ENCODE measurements at places on chromosomes 3 and 15.

- no peak for DNase-seq
Measured at GRCh38 chr3:130932979-130933378, 39.1 kb downstream of the ATP2C1 start.

DNA sequence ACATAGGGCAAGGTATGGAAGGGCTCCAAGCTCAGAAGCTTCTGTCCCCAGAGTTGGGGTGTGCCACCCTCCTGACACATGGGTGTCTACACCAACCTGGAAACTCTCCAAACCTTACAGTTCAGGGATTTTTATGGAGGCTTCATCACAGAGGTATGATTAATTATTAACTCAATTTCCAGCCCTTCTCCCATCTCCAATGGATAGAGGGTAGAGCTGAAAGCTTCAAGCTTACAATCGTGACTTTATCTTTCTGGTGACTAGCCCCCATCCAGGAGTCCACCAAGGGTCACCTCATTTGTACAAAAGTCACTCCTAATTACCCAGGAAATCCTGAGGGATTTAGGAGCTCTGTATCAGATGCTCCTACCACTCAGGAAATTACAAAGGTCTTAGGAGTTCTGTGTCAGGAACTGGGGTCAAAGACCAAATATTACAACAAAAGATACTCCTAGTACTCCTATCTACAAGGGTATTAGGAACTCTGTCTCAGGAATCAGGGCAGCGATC is 62.7 kb downstream of the TFDP2 start:
- no peak for DNase-seq

DNA sequence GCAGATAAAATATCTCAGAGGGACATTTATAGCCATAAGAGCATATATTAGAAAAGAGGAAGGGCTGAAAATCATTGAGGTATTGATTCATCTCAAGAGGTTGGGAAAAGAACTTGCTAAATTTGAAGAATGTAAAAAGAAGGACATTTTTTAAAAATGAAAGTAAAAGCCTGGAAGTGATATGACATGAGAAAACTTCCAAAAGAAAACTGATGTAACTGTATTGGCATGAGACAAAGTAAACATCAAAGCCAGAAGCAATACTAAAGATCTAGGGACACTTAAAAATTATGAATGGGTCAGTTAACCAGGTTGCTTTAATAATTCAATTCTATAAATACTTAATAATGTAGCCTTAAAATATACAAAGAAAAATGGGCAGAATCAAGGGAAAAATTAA is 31.9 kb downstream of the CEP63 start:
- no peak for DNase-seq

DNA sequence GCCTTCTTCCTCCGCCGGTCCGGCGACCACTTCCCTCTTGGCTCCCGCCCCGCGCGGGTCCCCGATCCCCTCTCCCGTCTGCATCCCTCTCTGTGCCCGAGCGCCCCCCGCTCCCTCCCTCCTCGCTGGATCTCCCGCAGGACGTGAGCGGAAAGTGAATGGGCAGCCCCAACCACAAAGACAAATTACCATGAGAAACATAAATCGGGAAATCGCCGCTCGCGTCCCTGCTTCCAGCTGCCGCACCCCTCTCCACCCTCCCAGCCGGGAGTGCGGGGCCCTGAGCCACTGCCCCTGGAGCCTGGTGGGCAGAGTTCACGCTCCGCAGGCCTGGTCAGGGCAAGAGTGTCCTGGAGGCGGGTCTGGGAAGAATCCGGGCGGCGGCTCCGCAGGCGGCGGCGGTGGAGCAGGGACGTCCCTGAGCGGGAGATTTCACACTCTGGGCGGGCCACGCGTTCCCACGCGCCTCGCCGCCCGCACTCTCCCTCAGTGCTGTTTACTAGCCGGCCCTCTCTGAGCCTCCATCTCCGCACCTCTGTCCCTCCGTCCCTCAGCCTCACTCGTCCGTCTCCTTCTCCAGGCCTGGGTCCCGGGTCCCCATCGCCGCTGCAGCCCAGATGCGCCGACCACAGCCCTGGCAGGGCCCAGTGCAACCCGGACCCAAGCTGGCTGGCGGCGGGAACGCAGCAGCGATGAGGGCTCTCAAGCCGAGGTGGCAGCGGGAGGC is 835 bp downstream of the SEMA5B start:
- DNase-seq, result peak; percentile 61

GRCh38 chr3:36823806-36824205 is 59.5 kb upstream of the DCLK3 start:
- no peak for DNase-seq

DNA sequence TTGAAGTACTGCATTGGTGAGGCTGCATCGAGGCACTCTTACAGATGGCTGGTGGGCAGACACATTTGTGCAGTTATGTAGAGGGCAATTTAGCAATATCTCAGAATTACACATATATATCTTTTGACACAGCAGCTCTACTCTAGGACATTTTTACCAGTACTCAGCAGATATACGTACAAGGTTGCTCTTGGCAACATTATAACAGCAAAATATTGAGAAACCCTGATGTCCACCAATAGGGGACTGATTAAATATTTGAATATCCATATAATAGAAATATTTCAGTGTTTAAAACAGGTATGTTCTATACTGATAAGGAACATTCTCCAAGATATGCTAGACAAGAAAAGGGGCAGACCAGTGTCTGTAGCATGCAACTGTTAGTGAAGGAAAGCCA is 7.9 kb upstream of the FBXO22 start:
- DNase-seq, result no peak

DNA sequence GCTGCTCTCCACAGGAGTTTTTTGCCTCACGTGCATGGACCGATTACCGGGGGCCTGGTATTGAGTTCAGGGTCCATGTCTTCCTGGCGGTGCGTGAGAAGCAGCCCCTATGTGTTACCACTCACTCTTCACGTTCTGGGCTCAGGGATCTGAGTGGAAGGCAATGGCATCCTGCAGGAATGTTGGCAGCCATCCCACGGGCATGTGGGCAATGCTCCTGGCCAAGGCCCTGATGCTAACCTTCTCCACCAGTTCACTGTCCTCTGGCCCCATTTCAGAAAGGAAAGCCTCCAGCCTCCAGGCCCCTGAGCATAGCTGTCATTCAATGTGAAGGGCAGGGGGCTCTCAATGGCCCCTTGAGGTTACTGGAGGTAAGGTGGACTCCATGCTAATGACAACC is 43.0 kb upstream of the KY start:
- no peak for DNase-seq

- no peak for DNase-seq
Measured at GRCh38 chr3:148757238-148758215, 59.8 kb downstream of the AGTR1 start.

GRCh38 chr3:37138816-37139215 is 35.6 kb downstream of the LRRFIP2 start:
- DNase-seq, result no peak

DNA sequence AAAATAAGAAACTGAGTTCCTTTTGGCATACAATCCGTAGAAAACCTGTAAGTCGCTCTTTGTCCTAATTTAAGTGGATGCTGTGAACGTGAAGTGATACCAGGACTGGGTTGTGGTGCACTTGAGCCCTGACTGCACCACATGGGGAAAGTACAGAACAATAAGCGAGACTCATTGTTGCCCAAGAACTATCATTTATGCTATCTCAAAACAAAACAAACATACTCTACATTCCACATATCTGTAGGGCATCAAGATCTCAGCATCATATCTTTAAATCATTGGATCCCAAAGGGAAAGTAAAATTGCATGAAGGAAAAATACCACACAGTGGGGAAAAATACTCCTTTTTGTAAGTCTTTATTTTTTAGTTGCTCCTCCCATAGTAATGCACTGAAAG is 580.3 kb downstream of the MECOM start:
- no peak for DNase-seq

DNA sequence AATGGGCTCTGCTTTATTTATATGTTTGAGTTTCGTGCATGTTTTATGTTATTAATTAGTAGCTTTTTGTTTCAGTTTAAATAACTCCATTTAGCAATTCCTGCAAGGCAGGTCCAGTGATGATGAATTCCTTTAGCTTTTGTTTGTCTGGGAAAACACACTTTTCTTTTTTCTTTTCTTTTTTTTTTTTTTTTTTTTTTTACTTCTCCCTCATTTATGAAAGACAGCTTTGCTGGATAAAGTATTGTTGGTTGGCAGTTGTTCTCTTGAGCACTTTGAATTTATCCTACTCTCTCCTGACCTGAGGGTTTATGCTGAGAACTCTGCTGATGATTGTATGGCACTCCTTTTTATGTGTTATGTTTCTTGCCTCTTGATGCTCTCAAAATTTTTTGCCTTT is 35.7 kb downstream of the TMEM39A start:
- DNase-seq, result no peak

DNA sequence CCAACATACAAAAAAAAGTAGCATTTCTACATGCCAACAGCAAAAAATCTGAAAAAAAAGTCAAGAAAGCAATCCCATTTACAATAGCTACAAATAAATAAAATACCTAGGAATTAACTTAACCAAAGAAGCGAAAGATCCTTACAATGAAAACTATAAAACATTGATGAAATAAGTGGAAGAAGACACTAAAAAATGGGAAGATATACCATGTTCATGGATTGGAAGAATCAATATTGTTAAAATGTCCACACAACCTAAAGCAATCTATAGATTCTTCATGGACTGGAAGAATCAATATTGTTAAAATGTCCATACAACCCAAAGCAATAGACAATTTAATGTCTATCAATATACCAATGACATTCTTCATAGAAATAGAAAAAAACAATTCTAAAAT is 21.0 kb downstream of the PEAK1 start:
- DNase-seq, result no peak

- peak; percentile 23 for DNase-seq
Measured at GRCh38 chr3:157175691-157176507, 16.0 kb upstream of the CCNL1 start.

DNA sequence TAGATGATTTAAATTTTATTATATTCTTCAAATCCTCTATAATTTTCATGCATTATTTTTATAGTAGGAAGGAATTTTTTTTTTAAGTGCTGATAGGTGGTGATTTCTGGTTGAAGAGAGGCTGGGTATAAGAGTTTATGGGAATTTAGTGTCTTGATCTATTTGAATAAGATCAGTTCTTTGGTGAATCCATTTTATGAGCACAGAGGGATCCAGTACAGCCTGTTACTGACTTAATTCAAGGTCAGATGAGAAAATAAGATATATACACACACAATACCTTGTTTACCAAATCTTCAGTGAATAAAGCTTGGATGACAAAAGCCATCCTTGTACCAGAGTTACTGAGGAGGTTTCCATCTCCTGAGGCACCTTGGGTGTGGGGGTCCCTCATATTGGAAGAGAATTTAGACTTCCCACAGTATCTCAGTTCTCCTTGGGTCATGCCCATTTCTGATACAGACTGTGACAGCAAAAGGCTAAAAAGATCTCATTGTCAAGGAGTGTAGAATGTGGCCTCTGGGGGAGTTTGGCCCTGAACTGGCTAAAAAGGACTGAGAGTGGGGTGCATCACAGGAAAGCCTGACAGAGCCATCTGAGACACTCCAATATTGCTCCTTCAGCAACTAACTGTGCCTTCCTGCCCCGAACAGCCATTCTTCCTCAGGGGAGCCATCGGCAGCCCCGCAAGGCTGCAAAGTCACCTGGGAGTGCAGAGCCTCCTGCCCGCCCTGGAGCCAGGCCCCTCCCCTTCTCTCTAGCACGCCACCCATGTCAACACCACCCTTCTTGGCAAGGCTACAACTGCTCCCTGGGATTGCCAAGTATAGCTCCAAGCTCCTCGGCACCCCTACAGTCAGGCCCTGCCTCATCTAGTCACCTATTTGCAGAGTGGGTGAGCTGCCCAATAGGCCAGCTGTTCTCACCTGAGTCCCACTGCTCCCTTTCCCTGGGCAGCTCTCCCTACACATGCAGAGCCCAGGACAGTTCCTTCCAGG is 43.1 kb upstream of the HACD2 start:
- no peak for DNase-seq

DNA sequence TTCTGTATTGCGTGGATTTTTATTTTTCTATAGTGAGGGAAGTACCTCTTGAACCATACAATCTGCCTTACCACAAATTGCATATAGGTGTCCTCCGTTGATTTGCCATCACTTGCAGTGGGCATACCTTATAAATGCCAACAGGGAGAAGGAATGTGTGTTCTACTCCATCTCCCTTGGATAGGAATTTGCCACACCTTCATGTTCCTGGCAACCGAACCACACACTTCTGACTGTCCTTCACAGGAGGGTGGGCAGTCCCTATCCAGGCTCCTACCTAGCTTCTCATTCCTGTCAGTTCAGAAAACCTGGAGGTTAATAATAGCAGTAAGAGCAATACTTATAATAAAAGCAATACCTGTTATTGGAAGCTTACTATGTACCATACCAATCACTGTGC is 357.7 kb downstream of the EFHB start:
- DNase-seq, result no peak

DNA sequence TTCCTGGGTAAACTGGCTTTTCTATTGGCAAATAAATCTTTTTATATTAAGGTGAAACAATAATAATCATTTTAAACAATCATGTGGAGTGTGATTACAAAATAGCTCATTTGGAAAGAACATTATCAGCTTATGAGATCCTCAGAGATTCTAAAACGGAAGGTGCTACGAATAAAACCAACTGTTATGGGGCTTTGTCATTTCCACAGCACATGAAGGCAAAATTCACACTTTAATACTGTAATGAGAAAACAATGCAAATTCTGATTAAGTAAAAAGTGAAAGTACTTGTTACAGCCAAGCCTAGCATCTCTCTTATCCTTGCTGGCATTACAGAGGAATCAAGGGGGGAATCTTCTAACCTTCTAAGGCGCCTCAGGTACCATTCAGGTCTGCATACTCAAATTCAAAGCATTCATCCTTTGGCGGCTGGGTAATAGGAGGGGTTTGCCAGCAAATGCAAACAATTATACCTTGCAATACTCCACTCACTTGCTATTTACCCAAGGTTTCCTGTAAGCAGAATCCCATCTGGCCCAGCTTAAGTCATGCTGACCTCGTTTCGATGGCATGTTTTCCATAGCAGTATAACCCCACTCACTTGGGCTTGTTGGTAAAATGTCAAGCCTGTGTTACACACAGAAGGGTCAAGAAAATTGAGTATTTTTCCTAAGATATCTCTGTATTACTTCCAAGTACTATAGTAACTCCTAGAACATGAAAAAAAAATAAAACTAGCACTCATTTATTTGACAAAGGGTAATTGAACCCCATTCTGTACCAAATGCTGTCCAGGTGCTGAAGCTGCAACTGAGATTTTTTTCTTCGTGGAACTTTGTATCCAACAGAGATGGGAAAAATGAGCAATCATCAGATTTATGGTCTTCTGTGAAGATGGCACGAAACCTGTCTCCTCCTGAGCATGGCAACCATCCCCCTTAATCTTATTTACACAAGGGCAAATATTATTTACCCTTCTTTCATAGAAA is 183.7 kb upstream of the LMCD1 start:
- no peak for DNase-seq

- no peak for DNase-seq
Measured at GRCh38 chr3:42846685-42847522, 28.8 kb downstream of the CYP8B1 start.

DNA sequence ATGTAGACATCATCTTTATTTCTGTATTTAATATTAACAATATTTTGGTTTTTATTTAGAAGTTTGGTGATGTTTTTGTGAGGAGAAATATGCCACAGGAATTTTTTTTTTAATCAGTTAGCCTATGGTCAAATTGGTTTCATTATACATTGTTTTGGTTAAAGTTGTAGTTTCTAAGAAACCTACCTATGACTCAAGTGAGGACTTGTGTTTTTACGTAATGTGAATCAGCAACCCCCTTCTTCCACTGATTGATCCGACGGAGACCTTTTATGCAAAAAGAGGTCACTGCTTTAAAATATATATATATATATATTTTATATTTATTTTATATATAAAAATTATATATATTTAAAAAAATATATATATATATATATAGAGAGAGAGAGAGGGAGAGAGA is 698.1 kb downstream of the FHIT start:
- no peak for DNase-seq
